ENCODE measurements at places on chromosomes 6 and 20. TPM values are rescaled to one million over a fixed set of nuclear protein-coding genes. Genes with fewer than 3 reads are reported as not detected.

The PKIB gene
- total RNA-seq = not detected

The FGD2 gene
- total RNA-seq = 0.57 TPM

The IP6K3 gene
- total RNA-seq = not detected

The MRPL18 gene
- 106 TPM for total RNA-seq

The EFCAB8 gene
- 0.54 TPM for total RNA-seq

The SLC22A16 gene
- not detected for total RNA-seq

The SCUBE3 gene
- 0.02 TPM for total RNA-seq

Measured in activated CD4-positive, alpha-beta T cell treated with anti-CD3 and anti-CD28 coated beads, Interleukin-2, amount 10 ng/mL, durations not matched to agents 24 days and 14 days (primary cell).